Stimulated activated CD8-positive, alpha-beta memory T cell treated with anti-CD3 and anti-CD28 coated beads, Interleukin-4, amount 100 ng/mL, for 1 hour (primary cell): ENCODE measurements at places on chromosomes 7 and 10.

- no peak for DNase-seq
These were observed 23.7 kb downstream of the EPHB4 start for GRCh38 chr7:100803398-100804161.

DNA sequence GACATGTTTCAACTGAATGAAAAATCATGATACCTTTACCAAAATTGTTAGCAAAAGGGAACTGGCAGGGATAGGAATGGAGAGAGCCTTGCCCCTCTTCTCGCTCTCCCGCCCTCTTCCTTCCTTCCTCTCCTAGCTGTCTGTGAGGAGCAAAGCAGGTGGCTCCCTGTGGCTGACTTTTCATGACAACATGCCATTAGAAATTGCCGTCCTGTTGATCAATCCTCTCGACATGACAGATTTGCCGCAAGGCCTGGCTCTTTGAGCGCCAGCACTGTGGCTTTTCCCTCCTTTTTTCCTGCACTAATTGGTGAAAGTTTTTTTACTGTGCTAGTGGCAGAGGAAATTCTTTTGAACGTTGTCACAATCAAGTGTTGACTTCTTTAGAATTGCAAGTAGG is 171.1 kb downstream of the TCF7L2 start:
- no peak for DNase-seq

DNA sequence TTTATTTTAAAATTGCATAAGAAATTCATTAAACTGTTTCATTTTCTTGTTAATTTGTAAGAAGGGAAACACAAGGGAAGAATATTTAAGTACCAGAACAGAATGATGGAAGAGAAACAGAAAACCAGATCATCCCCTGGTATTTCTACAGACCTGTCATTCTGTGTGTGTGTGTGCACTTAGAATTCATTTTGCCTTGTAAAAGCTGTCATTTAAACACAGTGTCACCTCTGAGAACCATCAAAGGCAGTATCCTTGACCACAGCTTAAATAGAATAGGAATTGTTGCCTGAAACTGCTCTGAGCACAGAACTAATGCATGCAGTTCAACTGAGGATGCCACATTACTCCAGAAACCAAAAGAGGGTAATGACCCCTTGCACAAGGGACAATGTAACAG is 6.8 kb upstream of the CRPPA start:
- no peak for DNase-seq

- no peak for DNase-seq
These were observed 115.9 kb downstream of the MICU1 start for GRCh38 chr10:72509941-72510340.

DNA sequence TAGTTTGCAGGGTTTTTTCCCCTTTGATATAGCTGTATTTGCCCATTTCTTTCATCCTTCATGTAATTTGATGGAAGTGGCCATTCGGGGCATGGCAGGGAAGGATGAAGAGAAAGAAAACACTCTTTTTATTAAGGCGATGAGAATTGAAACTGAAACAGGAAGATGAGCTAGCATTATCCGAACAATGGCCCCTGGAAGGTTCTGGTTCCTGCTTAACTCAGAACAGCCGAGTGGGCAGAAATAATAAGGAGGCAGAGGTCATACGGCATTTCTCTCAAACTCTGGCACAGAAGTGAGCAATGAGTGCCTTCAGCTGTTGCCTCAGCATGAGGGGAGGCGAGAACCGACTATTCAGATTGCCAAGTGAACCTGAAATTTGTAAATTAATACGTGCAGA is 113.2 kb upstream of the MYO3A start:
- DNase-seq, result no peak

DNA sequence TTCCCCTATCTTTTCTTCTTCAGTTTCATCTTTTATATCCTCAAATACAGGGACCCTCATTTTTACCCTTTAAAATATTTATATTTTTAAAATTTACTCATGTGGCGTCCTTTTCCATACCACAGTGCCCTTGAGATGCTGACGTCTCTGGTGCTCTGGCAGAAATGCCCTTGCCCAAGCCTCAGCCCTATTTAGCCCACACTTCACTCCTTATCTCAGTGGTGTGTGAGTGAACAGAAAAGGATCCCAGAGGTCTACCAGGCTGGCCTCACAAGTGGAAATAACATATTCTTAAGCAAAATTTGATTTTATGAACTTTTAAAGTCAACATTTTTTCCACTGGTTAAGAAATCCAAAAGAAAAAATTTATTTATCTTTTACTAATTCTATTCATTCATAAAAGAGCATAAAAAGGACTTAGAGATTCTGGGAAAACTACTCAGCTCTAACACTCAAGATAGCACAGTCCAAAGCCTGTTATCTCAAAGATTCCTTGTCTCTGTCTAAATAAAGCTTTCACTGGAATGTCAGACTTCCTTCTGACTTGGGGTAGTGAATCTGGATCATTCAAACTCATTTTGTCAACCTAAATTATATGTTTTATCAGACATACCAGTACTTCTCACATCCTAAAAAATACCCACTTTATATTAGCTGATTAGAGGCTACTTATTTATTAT is at the start of gene NEBL:
Gene NEBL, minus strand, starts transcription at position 166 of the 680 bp plus-strand sequence. Its CDS starts 106 bp downstream, at position 60.
- DNase-seq, result no peak

DNA sequence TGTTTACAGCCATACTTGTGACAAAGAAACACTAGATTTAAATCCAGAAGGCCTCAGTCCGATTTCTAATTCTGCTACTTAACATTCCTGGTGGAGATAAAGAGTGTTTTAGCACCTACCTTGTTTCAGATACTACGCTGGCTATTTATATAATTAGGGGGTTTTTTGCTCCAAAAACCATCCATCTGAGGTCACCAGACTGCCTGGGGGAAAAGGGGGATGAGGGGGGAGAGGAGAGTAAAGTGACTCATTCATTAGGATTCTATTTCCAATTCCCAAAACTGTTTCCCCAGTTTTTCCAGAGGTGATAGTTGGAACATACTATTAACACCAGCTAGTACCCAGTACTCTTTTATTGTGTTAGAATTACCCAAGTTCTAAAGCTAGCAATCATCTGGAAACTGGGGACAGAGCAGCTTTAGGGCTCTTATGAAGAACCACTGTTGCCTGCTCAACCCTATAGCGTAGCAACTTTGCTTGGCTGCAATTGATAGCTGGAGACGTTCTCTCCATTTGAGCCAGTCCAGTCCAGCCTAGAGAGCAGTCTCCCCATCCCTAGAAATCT is 6.6 kb downstream of the GCC1 start:
- DNase-seq, result no peak

- DNase-seq, result no peak
These were observed 226.6 kb upstream of the RHOBTB1 start for GRCh38 chr10:61170594-61170993.

DNA sequence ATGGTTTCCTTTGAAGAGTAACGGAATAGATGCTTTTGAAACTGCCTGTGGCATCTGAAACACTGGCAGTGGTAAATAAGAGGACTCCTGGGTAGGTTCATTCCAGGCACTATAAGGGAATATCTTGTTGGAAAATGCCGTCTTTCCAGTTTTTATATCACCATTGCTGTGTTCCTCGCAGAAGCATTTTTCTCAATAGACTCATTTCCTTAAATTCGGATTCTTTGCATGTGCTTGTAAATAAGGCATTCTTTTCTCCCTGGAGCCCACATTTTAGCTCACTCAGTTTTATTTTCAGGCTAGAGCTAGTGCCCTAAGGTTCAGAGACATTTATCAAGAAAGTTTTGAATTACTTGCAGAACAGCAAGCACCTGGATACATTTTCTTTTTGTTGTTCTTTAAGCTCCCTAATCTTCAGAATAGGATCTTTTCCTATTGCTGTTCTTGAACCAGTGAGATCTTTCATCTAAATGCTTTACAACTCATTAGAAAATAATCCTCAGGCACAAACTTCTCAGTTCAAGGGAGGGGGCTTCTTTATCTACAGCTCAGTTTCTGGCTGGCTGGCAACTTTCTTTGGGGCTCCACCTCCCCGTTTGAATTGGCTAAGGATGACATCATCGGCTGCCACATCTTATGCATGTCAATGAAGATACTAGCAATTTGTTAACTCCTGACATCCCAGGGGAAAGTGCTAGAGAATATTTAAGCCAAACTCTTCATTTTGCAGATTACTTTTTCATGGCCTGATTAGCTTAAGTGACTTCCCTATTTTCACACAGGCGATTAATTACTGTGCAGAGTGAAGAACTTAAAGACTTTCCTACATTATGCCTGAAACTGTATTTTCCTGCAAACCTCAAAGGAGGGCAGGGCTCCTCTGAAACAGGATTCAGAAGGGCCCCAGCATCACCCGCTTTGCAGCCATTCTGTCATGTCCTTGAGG is 133.7 kb upstream of the RSU1 start:
- DNase-seq, result no peak

DNA sequence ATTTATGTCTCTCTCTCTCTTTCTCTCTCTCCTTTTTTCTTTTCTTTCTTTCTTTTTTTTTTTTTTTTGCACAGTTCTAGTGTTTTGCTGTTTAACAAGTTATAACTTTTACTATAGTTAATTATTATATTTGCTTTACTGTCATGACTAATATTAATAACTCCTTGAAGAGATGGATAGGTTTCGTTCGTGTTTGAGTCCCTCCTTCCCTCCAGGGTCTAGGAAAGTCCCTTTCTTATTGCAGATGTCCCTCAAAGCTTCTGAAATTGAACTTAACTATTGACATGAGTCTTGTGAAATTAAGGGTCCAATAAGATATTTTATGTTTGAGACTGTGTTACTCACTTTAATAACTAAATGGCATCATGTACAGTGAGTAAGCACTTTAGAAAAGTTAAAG is 131.4 kb downstream of the PLXDC2 start:
- DNase-seq, result no peak

DNA sequence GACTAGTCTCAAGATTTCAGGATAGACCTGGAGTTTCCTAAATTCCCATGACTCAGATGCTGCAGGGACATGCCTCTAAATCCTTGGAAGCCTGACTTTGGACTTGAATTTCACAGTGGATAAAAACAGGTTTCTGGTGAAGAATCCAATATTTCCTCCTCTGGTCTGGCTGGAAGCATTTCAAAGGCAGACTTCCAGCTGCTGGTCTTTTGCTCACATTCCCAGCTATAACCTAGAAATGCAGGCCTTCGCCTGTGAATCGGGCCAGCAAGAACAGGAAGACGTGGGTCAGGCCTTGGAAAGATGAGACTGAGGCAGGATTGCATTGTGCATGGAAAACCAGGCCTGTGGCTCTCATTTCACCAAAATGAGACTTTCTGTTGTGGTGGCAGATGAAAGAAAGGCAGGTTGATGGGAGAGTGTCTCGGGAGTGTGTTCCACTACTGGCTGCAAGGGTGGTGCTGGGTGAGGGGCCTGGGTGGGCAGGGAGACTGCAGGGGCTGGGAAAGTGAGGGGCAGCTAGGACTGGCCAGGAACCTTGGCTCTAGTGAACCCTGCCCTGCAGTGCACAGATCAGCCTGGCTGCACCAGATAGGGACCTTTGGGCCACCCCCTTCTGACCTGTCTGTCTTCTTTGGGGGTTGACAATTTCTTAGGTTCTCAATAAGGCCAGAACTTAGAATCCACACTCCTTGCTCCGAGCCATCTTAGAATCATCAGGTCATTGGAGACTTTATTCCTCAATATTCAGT is 488.8 kb upstream of the MKI67 start:
- DNase-seq, result no peak

DNA sequence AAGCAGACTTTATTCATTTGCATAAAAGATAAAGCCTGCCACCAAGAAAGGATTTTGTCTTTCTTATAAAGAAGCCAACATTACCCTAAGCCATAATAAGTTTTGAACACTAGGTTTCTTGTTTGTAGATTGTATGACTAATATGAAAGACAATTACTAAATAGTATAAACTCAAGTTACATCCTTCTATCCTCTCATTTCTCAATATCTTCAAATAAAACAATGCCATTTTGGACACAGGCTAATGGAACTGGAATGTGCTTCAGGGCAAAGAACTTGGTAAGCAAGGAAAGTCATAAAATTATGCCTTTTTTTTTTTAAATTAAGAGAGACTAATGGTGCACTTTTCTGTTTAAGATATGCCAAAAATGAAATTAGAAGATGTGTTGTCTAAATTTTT is 137.7 kb downstream of the DKK1 start:
- no peak for DNase-seq

DNA sequence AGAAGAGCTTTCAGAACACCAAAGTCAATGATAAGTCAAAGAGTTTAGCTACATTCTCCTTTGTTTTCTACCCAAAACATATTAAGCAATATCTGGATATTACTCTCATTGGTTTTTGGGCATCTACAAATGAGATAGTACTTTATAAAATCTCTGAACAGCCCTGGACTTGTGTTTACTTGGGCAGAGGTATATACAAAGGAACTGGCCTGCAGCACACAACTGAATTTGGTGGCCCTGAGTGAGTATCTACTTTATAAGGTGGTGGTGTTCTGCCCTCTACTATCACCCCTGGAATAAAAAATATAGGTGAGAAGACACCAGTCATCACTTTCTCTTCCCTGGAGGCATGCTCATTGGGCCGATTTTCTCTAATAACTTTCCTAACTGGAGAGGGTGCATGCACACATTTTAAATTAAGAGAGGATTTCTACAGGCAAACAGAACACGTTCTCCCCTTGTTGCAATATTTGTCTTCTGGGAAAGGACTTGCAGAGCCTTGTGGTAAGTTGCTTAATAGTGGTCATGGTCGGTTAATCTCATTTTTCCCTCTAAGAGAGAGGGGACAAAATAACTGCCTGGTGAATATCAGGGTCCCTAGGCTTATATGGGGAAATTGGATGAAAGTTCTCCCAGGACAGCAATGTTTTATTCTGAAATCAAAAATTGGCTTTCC is 41.1 kb downstream of the OTUD1 start:
- DNase-seq, result no peak

DNA sequence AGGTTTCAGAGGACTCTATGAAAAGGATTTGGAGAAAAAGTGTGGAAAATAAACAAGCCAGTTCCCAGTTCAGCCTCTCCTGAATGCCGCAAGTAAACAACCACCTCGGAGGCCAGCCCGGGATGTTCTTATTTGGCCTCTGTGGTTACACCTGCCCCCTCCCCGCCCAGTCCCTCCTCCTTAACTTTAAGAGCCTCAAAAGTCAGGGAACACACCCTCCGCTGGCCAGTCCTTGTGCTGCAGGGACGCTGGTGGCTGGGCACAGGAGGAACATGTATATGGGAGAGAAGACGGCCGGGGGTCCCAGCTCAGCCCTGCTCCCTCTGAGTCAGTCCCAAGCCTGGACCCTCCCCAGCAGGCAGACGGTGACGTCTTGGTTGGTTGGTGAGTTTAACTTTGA is 6.1 kb downstream of the CHST3 start:
- DNase-seq, result no peak

GRCh38 chr10:102408131-102408727 is 10.4 kb downstream of the PSD start:
- no peak for DNase-seq

- no peak for DNase-seq
These were observed 157.3 kb upstream of the BET1 start for GRCh38 chr7:94161476-94161875.

DNA sequence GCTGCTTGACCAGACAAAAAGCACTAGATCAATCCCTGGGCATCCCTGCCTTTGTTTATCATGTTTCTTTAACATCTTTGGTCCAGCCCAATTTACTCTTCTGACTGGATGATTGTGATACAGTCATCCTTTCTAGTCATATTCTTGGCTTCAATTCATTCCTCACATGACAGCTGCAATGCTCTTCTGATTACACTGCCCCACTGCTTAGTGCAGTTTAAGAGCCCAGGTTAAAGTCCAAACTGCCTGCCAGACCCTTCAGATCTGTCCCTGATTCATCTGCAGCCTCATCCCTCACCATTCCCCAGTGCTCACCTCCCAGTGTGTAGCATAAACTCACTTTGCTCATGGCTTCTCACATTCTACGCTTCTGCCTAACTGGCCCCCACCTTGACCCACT is 383.8 kb downstream of the TNS3 start:
- no peak for DNase-seq

- no peak for DNase-seq
These were observed 448.4 kb upstream of the COBL start for GRCh38 chr7:51764976-51765375.
